ENCODE measurements at places on chromosomes 13 and 19.

DNA sequence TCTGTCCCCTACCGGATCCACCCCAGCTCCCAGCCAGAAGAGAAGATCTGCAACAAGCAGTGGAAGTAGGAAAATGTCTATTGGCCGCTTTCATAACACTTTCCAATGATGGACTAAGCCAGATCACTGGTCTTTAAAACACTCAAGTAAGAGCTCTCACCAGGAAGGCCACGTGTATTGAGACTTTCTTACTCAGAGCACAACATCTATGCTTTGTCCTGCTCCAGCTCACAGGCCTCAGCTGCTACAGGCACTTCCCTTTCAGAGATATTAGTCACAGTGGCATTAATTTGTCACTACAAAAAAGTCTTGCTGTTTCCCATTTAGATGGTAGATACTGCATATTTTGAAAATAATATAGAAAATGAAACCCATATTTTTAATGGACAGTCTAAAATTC lies 164.2 kb downstream of the ABCC4 start:
- DNase-seq = no peak

- DNase-seq = no peak
Observed at GRCh38 chr13:112115403-112116091, 48.6 kb downstream of the SOX1 start.

- DNase-seq = no peak
Observed at GRCh38 chr19:15323496-15324235, 8.7 kb downstream of the BRD4 start.

GRCh38 chr13:106517109-106517847 lies 18.2 kb downstream of the EFNB2 start:
- no peak for DNase-seq

DNA sequence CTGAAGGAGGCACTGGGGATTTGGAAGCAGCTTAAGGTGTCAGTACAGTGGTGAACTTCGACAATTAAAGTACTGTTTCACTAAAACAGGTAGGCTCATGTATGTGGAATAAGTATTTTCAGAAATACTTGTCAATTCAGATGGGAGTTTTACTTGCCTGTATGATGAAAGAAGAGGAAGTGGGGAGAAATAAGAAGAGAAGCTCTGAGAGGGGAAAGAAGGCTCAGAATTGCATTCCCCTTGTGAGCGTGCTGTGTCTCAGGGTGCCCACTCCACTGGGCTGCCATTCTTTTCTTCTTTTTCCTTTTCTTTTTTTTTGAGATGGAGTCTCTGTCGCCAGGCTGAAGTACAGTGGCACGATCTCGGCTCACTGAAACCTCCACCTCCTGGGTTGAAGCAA lies 38.6 kb upstream of the RNF17 start:
- no peak for DNase-seq

GRCh38 chr13:80666782-80667552 lies 326.0 kb upstream of the SPRY2 start:
- DNase-seq = no peak

- DNase-seq = no peak
Observed at GRCh38 chr19:40159744-40160143, 31.5 kb upstream of the MAP3K10 start.

GRCh38 chr13:25715760-25716159 lies 336.1 kb downstream of the SHISA2 start:
- DNase-seq = no peak

DNA sequence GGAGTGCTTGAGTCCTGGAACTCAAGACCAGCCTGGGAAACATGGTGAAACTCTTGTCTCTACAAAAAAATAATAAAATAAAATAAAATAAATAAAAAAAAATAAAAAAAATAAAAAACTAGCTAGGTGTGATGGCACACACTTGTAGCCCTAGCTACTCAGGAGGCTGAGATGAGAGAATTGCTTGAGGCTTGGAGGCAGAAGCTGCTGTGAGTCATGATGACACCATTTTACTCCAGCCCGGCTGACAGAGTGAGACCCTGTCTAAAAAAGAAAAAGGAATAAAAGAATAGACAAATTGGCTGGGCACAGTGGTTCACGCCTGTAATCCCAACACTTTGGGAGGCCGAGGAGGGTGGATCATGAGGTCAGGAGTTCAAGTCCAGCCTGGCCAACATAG lies 1168.9 kb downstream of the SLITRK5 start:
- DNase-seq = no peak

DNA sequence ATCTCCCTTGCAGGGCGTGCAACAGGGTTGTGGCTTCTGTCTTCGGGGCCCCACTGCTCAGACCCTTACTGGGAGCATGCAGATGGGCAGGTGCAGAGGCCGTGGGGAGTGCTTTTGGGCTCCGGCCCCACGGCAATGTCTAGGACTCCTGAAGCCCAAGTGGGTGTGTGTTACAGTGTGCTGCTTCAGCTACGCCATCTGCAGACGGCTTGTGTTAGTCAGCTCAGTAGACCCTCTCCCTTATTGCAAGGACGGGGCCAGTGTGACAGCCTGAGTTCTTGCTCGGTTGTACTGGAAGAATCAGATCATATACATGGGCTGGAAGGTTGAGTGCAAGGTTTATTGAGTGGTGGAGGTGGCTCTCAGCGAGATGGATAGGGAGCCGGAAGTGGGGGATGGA lies 39.3 kb downstream of the DNAJC3 start:
- DNase-seq = no peak

DNA sequence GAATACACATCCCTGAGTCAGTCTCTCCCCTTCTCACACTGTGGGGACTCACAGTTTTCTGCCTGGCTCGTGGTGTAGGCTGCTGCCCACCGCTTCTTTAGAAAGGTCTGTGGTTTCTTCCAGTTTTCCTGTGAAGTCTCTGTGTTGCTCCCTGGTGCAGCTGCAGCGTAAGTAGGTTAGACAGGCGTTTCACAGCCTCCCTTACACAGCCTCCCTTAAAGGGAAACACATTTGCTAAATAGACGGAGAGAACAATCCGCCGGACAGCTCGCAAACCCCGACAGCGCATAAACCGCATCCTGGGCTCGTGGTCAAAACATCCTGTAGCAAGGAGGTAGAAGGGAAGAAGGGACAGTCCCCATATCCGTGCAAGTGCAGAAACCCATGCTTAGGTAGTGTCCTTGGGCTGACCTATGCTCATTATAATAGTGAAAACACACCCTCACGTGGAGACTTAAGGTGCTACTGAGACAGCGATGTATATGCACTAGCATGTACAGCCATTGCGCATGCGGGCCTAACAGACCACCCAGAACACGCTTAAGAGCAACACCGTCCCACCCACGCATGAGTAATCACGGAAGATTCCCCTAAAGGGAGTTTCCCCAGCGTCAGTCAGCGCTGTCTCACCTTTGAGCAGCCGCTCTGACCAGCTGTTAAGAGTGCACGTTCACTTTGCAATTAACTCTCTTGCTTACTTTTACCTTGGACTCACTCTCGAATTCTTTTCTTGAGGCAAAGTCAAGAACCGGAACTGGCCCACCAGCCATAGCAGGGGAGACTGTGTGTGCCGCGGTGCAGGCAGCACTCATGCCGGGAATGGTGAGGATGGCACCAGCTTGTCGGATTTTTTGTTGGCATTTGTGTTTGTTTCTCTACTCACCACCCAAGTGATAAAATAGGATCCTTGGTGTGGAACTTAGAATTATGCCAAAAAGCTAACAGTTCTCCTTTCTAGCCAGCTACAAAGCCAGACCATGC lies 16.6 kb downstream of the SIGLEC8 start:
- DNase-seq = peak; percentile 91

- DNase-seq = no peak
Observed at GRCh38 chr13:35448465-35448864, 28.0 kb downstream of the MAB21L1 start.

GRCh38 chr13:61415058-61415721 lies 459 bp downstream of the PCDH20 start:
- DNase-seq = no peak

GRCh38 chr13:73299787-73300186 lies 241.0 kb downstream of the KLF5 start:
- no peak for DNase-seq

- DNase-seq = no peak
Observed at GRCh38 chr19:27746691-27747380, 1466.1 kb downstream of the UQCRFS1 start.

DNA sequence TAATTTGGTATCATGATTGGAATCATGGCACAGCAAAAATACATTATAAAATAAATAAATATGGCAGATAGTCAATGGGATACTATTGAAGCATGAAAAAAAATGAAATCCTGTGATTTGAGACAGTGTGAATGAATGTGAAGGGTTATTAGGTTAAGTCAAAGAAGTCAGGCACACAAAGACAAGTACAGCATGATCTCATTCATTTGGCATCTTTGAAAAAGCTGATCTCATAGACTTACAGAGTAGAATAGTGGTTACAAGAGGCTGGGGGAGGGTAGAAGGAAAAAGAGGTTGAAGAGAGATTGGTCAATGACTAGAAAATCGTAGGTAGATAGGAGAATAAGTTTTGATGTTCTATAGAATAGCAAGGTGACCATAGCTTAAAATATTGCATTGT lies 295.1 kb upstream of the SLITRK5 start:
- DNase-seq = no peak

GRCh38 chr13:93368718-93369117 lies 142.1 kb downstream of the GPC6 start:
- DNase-seq = no peak

DNA sequence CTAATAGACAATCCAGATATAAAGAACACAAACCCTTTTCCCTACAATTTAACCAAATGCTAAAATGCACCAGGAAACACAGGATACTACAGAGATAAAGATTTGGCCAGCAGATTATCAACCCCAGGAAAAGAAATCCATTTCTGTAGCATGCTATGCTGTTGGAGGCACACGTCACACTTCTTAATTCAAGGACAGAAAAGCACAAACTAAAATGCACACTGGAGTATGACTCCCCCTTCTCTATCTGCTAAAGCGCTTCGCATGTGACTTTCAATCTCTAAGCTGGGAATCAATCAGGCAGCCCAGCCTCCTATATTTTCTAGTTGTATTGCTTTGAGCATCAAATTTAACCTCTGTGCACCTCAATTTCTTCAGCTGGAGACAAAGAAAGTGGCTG lies 22.2 kb downstream of the ABCC4 start:
- DNase-seq = no peak

DNA sequence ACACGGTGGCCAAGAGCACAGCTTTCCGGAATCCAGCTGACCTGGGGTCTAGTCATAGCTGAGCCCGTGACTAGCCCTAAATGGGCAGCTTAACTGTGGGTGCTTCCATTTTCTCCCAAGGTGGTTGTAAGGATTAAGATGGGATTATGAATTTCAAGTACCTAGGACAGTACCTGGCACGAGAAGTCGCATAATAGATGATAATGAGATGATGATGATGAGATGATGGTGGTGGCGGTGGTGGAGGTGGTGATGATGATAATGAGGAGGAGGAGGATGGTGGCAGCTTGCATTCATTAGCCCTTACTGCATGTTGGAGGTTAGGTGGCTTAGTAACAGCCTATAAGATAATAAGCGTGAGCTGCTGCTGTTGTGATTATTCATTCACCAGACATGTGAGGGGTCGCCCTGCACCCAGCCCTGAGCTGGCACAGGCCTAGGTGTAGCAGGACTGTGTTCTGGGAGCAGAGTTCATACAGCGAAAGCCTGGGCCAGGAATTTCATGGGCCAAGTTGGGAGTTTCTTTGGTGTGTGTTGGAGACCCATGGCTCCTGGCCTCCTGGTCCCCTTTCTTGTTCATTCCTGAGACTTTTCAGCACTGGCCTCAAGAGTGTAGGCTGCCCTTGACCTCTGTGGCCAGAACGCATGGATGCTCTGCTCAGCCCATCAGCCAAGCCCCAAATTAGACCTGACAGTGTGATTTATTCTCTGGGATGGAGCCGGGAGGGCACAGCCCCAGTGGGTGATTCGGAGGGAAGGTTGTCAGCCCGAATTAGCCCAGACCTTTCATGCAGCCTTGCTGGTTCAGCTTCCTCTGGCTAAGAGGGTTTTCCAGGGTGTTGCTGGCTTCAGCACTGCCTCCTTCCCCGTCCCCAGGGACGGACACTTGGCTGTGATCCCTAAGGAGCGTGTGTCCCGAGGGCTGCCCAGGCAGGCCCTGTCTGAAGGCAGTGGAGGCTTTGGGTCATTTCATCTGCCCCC lies 128.8 kb downstream of the SIPA1L3 start:
- no peak for DNase-seq

DNA sequence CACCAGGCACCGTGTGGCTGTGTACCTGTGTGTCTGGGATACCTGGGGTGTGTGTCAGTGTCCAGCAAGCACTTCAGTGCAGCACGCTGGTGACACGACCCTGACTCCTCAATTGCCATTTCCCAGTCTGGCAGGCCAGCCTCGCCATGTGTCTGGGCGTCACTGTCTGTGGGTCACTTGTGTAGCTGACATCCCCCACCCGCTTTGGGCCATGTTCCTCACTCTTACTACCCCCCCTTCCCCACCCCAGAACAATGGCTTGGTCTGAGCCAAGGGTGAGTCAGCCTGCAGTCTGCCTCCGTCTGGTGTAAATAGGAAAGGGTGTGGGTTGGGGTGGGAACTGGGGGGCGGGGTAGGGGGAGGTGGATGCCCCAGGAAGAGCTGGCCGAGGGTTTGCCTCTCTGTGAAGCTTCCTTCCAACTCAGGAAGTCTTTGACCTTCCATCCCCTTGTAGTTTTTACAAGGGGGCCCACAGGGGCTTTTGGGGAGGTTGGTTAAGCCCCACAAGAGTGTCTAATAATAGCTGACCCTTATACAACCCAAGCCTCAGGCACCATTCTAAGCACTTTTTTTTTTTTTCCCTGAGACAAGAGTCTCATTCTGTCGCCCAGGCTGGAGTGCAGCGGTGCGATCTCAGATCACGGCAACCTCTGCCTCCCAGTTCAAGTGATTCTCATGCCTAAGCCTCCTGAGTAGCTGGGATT lies 17.6 kb downstream of the NOVA2 start:
- DNase-seq = no peak

DNA sequence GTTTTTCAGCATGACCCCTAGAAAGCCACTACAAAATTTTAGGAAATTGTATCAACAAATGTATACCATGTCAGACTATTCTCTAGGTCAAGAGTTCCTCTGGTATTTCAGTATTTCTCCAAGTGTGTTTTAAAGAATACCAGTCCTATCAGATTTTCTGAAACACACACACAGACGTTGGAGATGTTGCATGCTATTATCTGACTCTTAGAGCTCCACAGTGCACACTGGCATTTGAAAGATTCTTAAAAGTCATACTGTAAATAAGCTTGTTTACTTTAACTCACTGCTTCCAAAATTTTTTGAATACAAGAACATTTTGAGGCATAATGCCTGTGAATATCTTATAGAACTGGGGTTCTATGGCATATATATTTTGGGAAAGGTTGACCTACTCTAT lies 33.8 kb upstream of the VWA8 start:
- DNase-seq = no peak

- no peak for DNase-seq
Observed at GRCh38 chr13:100646030-100646673, 28.4 kb downstream of the TMTC4 start.

DNA sequence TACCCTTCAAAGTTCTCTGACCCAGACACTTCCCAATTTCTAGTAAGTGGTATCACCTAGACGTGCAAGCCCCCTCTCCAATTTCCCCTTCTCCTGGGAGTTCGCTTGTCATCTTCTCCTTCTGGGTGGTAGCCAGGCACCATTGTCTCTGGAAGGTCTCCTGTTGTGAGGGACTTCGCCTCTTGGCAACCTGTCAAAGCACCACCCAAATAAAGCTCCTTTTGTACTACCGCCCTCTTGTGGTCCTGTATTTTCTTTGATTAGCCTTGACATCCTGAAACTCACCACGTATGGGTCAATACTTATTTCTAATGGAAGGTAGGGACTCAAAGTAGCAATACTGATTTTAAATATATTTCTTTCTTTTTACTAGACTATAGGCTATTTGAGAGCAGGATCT lies 8.2 kb downstream of the GPC5 start:
- no peak for DNase-seq

GRCh38 chr13:33284031-33284430 lies 1.5 kb downstream of the STARD13 start:
- DNase-seq = no peak

GRCh38 chr19:29695765-29696564 lies 19.1 kb downstream of the C19orf12 start:
- DNase-seq = no peak
